Right atrium auricular region (tissue), 2 donors: ENCODE measurements at places on chromosomes 1 and 21. TPM values are rescaled to one million over a fixed set of nuclear protein-coding genes. Genes with fewer than 3 reads are reported as not detected.

- DNase-seq = no peak
Observed at GRCh38 chr1:160618763-160619274, 28.0 kb downstream of the SLAMF1 start.

DNA sequence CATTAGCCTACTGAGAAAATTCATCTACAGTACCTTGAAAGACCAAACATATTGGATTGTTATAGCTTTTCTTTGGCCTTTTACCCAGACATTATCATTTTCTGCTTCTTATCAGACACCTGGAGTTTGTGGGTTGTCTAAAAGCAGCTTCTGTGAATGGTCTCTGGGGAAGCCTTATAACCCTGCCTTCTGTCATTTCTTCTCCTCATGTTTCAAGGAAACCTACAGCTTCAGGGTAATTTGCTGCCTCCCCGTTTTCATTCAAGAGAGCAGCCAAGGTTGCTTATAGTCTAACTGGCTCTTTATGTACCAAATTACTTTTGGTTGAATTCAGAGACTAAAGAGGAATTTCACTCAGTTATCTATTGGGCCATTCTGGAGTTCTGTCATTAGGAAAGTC, 288.3 kb upstream of the SGIP1 start:
- no peak for DNase-seq

Gene CLEC20A
- total RNA-seq = 0.48 TPM

- DNase-seq = no peak
Observed at GRCh38 chr1:90989990-90990389, 31.8 kb downstream of the ZNF644 start.

Gene ALG14
- 0.79 TPM for total RNA-seq

DNA sequence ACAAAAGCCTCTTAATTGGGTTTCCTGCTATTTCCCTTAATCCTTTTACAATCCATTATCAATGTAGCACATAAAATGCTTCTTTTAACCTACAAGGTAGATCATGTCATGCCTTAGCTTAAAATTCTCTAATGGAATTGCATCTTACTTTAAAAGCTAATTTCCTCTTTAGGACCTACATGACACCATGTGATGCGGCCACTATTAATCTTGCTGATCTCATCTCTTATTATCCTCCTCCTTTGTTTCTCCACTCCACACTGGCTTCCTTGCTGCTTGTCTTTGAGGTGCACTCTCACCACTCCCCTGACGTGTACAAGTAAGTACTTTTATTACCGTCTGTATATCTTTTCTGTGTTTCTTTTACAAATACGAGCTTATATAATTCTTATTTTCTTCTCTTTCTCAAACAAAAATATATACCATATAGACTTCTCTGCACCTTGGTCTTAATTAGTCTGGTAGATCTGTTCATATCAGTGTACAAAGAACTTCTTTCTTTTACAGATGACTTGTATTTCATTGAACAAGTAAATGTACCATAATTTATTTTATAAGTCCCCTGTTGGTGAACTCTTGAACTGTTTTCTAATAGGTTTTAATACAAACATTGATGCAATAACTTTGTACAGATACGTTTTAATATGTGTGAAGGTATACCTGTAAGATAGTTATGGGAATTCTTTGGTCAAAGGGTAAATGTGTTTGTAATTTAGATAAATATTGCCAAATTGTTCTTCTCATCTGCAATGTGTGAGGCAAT, 28.2 kb downstream of the GPR88 start:
- no peak for DNase-seq

Gene FCAMR
- not detected for total RNA-seq

DNA sequence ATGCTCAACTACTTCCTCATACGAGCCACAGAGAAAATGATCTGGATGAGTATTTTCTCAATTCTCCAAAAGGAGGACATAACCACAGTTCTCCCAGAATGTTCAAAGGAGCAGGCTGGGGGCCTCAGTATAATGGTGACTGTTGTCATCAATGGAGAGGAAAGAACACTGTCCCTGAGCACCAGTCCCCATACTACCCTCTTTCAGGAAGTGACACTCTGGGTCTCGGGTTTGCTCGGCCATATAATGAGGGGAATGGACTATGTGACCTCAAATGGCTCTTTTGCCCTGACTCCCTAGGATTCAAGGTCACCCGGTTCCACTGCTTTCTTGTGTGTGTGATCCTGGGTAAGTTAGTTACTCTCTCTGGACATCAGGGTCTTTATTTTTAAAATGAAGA, 22.8 kb downstream of the SLC9A1 start:
- DNase-seq = no peak

DNA sequence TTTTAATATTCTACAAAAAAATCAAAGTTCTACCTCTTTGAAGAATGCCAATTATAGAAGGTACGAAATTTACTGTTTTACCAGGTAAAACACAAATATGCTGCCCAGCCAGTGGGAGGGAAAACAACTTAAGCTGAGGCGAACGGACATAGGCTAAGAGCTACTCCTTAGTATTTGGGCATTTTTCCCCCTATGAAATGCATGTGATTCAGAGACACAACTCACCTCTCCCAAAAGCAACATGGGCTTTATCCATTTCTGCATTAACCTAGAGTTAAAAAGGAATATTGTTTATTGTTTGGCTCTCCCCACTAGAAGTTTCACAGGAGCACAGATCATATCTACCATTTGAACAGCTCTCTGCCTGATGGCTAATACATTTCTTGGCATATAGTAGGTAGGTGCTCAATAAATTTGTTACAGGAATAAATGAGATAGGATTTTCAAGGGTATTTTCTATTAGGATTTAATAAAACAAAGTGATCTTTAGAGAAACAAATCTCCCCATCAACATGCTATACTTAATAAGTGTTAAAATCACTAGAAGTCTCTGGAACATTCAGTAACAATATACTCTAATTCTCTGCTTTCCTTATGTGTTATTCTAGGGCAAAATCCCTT, 2.4 kb upstream of the SORT1 start:
- no peak for DNase-seq

DNA sequence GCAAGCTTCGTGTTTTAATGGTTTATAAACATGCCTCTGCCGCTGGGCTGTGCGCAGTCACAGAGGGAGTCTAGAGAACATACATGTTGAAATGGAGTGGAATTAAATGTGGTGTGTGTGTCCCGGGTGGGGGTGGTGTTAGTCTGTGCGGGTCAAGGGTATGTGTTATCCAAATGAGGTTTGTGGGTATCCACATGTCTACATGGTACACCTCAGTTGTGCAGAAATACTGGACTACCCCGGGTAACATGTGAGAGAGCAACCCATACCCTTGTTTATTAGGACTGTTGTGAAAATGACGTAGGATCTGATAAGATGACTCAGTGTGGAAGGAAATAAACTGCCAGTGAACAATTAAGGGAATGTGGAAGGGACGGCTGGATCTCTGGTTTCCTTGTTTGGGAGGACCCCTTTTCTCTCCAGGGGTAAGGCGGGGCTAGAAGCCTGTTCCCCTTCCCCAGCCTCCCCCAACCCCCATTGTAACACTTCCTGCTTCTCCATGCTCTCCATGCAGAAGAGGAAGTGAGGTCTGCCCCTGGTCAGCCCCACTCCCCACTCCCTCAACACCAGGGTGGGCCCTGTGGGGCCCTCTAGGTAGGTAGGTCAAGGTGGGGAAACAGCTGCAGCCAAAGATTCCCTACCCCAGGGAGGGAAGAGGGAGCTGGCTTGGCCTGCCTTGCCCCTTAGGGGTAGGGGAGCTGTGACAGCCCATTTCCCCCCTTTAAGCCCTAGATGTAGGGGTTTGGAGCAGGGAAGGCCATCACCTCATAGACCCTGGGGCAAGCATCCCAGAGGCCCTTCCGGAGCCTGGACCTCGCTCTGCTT, 690 bp downstream of the EPS8L3 start:
- no peak for DNase-seq

DNA sequence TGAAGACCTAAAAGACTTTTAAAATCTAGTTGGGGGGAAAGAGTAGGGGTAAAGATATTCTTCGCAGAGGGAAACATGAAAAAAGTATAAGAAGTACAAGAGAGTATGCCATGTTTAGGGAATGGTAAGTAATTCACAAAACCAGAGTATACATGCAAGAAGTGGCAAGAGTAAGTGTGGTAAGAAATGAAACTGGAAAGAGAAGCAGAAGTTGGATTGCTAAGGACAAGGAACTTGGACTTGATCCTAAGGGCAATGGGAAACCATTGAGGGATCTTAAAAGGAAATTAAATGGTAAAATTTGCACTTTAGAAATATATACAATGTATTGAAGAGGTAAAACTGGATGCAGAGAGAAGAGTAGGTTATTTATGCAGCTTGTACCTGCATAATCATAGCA, 9.2 kb upstream of the ZNF644 start:
- no peak for DNase-seq

GRCh38 chr1:43008115-43009060, 49.7 kb upstream of the SLC2A1 start:
- DNase-seq = no peak

Gene RGL1
- 22.7 TPM for total RNA-seq

DNA sequence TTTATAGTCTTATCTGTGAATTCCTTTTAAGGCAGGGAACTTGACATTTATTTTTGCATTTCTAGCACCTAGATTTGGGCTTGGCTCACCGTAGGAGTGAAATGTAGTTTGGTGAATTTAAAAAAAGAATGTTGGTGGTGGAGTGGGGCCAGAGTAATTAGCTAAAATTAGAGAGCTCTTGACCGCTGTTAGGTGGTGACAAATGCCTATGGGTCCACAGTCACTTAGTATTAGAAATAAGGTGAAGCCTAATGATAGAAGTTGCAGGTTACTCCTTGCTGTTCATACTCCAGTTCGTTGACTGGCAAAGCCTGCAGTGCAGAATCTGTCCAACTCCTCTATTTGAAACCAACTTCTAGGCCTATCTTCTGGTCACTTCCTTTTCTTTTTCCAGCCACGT, 318.8 kb upstream of the NRIP1 start:
- DNase-seq = no peak

DNA sequence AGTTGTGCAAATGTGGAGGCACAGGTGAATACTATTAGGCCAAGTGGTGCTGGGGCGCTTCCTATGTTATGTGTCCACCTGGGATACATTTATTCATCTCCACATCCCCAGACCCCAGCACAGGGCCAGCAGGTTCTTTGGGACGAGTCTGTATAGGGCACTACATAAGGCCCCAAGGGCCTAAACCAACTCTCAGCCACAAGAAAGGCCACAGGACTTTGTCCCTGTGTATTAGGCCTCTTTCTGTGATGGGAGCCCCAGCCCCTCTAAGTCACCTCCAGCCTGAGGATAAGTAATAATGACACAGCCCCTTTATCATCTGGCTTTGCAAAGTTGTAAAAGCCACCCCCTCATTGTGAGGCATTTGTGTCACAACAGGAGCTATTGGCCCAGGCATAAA, 79.2 kb upstream of the CD1D start:
- no peak for DNase-seq

Gene HSD3B2
- total RNA-seq = not detected

DNA sequence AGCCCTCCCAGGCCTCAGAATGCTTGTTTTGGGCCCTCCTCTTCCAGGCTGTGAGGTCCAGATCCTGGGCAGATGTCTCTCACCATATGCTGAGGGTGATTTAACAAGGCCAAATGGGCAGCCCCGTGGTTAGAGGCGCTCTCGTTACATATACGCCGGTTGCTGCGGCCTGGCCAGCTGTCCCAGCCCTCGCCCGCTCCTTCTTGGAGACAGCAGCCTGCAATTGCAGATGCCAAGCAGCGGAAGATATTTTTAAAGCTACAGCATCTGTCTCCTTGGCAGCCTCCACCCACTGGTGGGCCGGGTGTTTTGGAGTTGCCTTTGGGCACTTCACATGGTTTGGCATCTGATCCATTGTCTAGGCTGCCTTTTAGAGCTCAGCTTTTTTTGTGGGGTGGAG, 178.8 kb upstream of the NFIA start:
- peak; percentile 67 for DNase-seq

DNA sequence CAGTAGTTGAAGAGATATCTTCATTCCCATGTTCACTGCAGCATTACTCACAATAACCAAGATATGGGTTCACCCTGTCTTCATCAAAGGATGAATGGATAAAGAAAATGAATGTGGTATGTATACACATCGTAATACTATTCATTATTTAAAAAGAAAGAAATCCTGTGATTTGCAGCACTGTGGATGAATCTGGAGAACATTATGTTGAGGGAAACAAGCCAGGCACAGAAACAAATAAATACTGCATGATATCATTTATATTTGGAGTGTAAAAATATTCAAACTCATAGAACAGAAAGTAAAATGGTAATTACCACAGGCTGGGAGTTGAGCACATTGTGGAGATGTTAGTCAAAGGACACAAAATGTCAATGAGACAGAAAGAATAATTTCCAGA, 977.2 kb downstream of the AMY1C start:
- DNase-seq = no peak

Gene SLAMF8
- total RNA-seq = 1.0 TPM

DNA sequence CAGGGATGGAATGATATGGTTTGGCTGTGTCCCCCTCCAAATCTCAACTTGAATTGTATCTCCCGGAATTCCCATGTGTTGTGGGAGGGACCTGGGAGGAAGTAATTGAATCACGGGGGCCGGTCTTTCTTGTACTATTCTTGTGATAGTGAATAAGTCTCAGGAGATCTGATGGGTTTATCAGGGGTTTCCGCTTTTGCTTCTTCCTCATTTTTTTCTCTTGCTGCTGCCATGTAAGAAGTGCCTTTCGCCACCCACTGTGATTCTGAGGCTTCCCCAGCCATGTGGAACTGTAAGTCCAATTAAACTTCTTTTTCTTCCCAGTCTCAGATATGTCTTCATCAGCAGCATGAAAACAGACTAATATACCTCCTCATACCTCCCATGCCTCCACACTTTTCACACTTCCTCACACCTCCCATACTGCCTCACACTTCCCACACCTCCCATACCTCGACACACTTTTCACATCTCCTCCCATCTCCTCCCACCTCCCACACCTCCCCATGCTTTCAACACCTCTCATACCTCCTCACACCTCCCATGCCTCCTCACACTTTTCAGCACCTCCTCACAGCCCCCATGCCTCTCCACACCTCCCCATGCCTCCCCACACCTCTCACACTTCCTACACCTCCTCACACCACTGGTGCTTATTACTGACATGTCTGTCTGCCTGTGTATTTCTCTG, 21.3 kb downstream of the GPR137B start:
- no peak for DNase-seq

Gene PHGDH
- 23.5 TPM for total RNA-seq

DNA sequence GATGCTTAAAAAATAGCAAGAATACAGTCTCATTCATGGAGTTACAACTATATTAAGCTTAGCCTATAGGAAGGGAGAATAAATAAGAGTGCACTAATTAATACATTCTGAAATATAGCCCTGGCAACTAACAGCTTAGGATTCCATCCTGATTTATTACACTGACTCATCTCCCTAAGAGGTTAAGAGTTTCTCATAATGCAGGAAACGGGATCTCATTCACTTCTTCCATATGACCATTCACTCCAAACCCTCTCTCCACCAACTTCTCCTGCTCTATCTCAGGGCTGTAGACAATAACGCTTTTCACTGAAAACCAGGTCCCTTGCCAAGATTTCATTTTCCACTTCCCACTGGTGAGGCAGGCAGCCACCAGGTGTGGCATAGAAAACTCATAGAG, 168.5 kb upstream of the PLD5 start:
- DNase-seq = no peak

Gene COL18A1
- 117 TPM for total RNA-seq

- no peak for DNase-seq
Observed at GRCh38 chr1:46903481-46903880, 37.8 kb downstream of the CYP4A11 start.

- DNase-seq = no peak
Observed at GRCh38 chr1:52531249-52531872, 21.5 kb downstream of the TUT4 start.

Gene IFI44L
- 3.3 TPM for total RNA-seq

- DNase-seq = no peak
Observed at GRCh38 chr1:119791377-119791776, 19.9 kb downstream of the REG4 start.
